ENCODE measurements at places on chromosomes 13 and 19.

- no peak for DNase-seq
These were observed 108.2 kb downstream of the SIPA1L3 start for GRCh38 chr19:38015216-38015615.

DNA sequence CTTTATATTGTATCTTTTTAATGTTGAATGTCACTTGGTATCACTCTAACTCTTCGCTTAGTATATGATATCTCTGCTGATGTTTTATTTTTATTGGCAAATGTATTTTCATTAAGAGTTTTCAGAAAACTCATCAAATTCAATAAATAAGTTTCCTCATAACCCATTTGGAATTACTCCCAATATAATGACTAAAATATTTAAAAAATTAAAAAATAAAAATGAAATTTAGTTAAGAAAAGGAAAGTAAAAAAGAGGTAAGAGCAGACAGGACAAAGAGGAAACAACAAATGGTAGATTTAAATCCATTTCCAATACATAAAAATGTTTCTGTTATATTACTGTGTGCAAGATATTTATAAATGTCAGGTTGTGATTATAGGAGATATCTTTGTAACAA, 548.9 kb upstream of the SPRY2 start:
- DNase-seq, result no peak

- no peak for DNase-seq
These were observed 165.2 kb downstream of the GGACT start for GRCh38 chr13:100423375-100423774.

GRCh38 chr13:52001120-52001731, 10.0 kb downstream of the ATP7B start:
- no peak for DNase-seq

- no peak for DNase-seq
These were observed 245.5 kb downstream of the TUBA3C start for GRCh38 chr13:18936104-18936503.

- DNase-seq, result no peak
These were observed 165.0 kb downstream of the USP12 start for GRCh38 chr13:27006519-27007161.

- no peak for DNase-seq
These were observed 107.0 kb downstream of the ZIC5 start for GRCh38 chr13:99864627-99864990.

DNA sequence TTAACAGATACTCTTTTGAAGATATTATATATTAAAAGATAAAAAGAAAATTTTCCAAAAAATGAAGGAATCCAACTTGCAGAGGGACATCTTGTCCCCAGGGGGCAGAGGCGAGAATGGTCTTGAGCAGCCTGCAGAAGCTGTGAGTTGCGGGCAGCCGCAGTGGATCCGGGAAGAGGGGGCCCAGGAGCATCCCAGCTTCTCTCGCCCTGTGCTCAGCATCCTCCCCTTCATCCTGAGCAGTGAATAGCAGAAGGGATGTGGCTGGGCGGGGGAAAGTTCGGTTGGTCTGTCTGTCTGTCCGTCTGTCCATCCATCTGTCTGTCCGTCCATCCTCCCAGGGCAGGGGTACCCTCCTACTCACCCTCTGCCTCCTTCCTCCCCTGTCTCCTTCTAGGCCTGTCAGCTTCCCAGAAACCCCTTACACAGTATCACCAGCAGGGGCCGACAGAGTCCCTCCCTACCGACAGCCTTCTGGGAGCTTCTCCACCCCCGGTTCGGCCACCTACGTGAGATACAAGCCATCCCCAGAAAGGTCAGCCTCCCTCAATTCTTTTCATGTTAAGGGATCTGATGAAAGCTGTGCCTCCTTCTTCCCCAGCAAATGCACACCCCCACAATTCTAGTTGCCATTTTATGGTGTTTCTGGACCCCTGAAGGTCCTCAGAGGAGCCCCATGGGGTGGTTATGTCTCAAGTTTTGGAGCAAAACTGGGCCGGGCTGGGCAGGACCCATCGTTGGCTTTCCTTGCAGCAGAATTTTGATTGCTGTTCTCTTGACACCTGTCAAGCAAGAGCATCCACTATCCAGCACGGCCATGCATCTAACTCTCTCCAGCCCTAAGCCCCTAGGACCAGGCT, 81.6 kb downstream of the DPF1 start:
- DNase-seq, result no peak

GRCh38 chr13:43631106-43631505, 155.7 kb downstream of the ENOX1 start:
- no peak for DNase-seq

GRCh38 chr13:99193152-99193551, 7.5 kb upstream of the UBAC2 start:
- no peak for DNase-seq

GRCh38 chr13:32659736-32660135, 73.5 kb downstream of the PDS5B start:
- no peak for DNase-seq

DNA sequence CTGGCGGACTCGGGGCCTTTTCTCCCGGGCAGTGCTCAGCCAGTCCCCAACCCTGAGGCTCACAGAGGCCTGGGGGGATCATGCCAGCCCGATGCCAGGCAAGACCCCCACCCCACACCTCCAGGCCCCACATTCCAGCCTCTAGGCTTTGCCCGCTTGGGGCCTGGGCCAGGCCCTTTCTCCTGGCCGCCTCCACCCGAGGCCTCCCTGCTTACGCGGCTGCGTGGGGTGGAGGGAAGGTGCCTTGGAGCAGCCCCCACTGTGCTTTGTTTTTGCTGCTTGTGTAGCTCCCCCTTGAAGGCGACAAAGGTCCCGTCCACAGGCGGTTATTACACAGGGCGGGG, 38.4 kb downstream of the SMIM24 start:
- DNase-seq, result no peak

- no peak for DNase-seq
These were observed 5.3 kb upstream of the SLC35E1 start for GRCh38 chr19:16577531-16577985.

- no peak for DNase-seq
These were observed 19.8 kb downstream of the LRRC4B start for GRCh38 chr19:50548191-50549058.

DNA sequence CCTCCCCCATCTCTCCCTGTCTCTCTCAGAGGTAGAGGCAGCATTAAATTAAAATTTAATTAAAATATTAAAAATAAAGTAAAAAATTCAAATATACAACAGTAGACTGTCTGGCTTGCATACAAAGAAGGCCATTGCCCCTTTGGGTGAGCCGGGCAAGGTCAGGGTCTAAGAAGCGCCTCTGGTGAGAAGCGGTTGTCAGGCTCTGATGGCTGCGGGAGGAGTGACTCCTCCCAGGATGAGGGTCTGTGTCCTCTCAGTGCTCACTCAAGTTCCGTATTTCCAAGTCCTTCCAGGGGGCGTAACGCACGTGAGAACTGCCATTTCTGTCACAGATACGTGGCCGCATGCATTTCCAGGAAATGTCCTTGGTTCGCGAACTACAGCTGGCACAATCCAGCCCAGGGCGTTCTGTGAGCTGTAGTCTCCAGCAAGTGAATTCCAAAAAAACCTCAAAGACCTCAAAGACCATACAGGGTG, 737 bp upstream of the ZNF181 start:
- no peak for DNase-seq

DNA sequence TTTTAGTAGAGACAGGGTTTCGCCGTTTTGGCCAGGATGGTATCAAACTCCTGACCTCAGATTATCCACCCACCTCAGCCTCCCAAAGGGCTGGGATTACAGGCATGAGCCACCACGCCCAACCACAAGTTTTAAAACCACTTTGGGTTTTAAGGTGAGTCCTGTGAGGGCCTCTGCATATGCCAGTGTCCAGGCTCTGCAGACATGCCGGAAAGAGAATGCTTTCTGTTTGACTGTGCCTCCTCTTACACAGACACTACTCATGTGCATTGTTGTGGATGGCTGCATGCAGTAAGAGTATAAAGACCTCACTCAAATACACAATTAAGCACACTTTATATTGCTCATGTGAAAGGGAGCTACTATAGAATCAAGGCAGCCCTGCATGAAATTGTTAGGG, 20.8 kb upstream of the SLC25A30 start:
- no peak for DNase-seq

- no peak for DNase-seq
These were observed 62.0 kb upstream of the C13orf46 start for GRCh38 chr13:114035583-114036531.

DNA sequence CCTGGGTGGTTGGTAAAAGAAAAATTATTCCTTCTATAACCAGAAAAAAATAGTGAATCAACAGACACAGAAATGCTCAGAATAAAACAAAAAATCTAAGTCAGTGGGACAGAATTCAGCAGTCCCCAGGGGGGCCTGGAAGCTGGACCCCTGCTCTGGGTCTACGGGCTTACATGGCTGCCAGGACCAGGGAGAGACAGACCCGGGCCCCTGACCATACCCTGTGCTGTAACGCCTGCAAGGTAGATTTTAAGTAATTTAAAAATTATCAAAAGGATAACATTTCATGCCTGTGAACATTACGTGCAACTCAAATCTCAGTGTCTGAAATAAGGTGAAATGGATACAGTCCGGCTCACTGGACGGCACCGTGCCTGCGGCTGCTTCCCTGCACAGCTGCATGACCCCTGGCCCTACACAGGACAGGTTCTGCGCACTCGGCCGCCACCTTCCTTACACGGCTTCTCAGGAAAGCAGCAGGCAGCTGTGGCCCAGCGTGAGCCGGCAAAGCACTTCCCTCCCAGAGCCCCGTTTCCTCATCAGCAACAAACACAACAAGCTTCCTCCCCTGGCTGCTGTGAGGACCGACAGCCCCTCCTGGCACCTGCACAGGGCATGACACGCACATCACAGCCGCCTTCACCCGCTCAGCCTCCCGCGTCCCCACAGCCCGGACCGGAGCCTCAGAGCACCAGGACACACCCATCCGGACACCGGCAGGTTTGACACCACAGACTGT, 22.2 kb downstream of the RASA3 start:
- peak; percentile 65 for DNase-seq

DNA sequence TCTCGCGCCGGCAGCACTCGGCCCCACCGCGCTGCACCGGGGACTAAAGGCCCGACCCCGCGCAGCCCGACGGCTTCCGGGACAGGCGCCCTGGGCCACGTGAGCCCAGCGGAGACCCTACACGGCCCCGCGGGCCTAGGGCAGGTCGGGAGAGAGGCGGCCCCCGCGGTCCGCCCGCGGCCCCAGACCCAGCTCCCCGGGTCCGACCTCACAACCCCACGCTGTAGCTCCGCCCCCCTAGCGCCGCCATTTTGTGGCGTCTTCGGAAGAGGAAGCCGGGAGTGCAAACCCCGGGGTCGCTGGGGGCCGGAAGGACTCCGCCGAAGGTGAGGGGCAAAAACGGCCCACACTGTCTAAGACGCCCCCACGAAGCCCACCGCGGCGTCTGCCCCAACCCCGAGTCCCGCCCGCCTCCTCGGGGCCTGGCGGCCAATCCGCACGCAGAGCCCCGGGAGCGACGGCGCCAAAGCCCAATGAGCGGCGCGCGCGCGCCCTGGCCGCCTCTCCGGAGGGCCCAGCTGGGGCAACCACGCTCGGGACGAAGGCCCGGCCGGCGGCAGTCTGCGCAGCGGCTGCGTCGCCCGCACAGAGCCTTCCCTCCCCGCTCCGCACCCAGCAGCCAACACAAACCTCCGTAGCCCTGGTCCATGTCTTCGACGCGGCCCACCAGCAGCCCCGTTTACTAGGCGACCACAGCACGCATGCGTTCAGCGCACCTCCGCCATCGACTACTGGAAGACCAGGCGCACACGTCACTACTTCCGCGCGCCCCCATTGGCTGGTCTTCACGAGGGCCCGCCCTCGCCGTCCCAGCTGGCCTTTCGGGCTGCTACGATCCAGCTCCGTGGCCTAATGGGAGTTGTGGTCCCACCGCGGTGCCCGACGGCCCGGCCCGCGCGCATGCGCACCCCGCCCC, at the start of gene AKAP8:
AKAP8 (minus strand) TSS at position 705 of the 916 bp plus-strand sequence; CDS start at position 649, 56 bp downstream.
- peak; percentile 94 for DNase-seq

- DNase-seq, result no peak
These were observed 17.8 kb downstream of the ALOX5AP start for GRCh38 chr13:30753030-30753616.

- DNase-seq, result no peak
These were observed at the start of gene ING1 for GRCh38 chr13:110713642-110713952. ING1 (plus strand) TSS chr13:110713700; CDS start chr13:110714150, 450 bp downstream.

DNA sequence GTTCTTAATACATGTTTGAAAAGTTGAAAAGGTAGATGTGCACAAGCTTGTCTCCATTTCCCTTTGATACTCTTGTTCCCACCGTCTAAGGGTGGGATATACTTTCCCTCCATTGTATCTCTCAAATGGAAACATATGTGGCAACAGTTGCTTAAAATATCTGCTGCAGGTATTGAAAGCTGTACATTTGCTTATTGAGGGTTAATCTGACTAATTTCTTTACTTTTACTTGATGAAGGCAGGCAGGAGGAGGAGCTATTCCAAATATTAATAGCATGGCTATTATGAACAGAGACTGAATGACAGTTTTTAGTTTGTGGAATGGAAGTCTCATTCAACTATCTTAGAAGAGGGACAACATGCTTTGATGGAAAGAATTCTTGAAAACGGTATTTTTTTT, 103.8 kb downstream of the SLC10A2 start:
- no peak for DNase-seq

GRCh38 chr13:80082396-80083080, 258.4 kb downstream of the SPRY2 start:
- no peak for DNase-seq

DNA sequence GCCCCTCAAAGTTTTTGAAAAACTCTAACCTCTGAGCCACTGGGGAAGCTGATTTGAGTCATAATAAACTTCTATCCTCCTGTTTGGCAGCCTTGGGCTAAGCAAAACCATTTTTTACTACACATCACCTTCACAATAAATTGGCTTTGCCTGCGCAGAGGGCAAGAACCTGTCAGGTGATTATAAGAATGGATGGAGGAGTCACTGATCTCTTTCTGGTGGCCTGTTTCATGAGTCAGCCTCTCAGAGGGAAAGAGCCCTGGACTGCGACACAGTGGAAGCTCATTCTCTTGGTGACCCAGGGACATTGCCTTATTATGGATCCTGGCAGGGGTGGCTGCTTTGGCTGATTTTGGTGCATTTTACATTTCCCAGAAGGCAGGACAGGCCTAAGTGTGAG, 17.5 kb upstream of the PSG9 start:
- no peak for DNase-seq

DNA sequence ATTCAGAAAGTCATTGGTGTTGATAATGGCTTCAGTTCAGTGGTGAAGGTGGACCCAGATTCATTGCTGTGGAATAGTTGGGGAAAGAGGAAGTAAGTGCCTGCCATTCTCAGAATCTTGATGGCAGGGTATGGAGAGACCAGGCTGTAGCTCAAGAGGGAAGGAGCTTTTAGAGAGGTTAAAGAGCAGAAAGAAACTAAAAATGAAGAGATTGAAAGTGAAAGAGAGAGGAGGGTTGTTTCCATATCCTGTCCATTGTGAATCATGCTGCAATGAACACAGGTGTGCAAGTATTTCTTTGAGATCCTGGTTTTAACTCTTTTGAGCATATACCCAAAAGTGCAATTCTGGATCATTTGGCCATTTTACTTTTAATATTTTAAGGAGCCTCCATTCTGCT, 12.5 kb downstream of the GJB6 start:
- DNase-seq, result no peak

DNA sequence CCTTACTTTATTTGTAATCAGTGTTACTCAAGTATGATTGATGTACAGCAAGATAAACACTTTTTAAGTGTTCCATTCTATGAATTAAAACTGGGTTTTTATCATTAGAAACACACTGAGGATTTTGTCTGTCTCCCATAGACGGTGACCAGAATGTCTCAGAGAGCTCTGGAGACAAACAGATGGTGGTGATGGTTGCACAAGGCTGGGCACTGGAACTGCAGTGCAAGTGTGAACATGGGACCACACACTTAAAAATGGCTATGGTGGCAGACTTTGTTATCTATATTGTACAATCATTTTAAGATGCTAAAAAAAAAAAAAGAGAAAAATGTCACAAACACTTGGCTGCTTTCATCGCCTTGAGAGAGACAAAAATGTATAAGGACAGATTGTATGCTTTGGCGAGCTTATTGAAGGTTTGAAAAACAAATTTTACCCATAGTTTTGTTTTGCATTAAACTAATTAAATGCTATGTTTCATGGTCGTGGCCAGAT, 273.0 kb downstream of the SHISA2 start:
- DNase-seq, result no peak

Data from activated CD8-positive, alpha-beta memory T cell treated with anti-CD3 and anti-CD28 coated beads for 1 hour (primary cell).